SK-N-MC (cell line): ENCODE measurements at places on chromosomes 3 and 15.

GRCh38 chr3:173529062-173529711 lies 131.6 kb downstream of the NLGN1 start:
- no peak for DNase-seq

DNA sequence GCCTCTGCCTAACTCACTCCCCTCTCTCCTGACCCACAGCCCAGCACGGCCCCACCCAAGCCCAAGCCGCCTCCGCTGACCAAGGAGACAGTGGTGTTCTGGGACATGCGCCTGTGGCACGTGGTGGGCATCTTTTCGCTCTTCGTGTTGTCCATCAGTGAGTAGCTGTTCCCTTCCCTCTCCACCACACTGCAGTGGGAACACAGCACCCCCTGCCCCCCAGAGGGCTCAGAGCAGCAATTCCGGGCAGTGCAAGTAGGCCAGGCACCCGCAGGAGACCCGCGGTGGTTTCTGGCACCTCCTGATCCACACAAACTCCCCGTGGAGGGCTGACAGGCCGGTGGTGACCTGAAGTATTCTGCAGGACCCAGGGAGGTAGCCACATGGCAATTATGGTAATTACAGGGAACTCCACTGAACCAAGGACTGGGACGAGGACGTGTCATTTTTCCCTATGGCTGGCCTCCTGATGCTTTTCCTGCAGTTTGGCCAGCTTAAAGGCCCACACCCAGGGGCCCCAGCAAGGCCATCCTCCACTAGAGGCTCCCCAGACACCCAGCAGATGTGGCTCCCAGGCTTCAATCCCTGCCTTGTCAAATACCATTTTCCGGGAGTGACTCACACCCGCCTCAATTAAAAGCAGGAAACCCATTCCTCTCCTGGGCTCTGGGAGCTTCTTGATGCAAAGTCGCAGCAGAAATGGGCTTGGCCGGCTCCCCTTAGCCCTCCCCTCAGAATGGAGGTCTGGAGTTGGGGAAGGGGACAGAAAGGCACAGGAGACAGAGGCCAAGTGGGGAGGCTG lies 4.8 kb downstream of the TMIE start:
- DNase-seq: no peak

DNA sequence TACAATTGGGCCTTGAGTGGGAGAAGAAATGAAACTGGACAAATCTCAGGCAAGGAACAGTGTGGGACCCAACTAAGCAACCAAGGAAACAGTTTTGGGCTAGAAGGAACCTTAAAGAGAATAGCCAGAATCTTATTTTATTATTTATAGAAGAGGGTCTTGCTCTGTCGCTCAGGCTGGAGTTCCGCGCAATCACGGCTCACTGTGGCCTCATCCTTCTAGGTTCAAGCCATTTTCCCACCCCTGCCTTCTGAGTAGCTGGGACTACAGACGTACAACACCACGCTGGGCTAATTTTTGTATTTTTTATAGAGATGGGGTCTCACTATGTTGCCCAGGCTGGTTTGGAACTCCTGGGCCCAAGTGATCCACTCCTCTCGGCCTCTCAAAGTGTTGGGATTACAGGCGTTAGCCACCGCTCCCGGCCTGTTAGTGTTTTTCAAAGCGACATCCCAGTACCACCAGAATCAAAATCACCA lies 734 bp upstream of the WDR76 start:
- DNase-seq: no peak

GRCh38 chr3:172241405-172241804 lies 202.0 kb downstream of the FNDC3B start:
- DNase-seq: no peak

DNA sequence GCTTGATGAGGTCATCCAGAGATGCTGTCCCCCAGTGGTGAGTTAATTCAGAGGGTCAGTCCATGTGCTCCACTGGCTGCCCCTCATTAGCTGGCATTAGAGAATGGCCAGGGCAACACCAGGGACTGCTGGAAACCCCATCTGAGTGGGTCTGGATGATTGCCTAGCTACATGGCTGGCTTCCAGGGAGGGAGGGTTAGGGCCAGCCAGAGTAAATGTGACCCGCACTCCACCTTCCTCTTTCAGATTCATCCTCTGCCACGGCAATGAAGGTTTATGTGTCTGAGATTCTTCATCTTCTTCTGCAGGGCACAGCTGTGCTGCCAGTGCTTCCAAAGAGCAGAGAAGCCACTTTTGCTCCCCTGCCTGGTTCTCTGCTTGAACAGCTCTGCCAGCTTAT lies 391.9 kb downstream of the OCA2 start:
- DNase-seq: no peak

GRCh38 chr15:84889313-84889990 lies 5.0 kb downstream of the SLC28A1 start:
- no peak for DNase-seq

GRCh38 chr3:158494673-158495072 lies 76.3 kb upstream of the MLF1 start:
- no peak for DNase-seq

GRCh38 chr3:8746780-8747345 lies 13.3 kb downstream of the CAV3 start:
- DNase-seq: no peak

GRCh38 chr15:88014454-88015160 lies 241.9 kb downstream of the NTRK3 start:
- no peak for DNase-seq
